Stimulated activated CD8-positive, alpha-beta memory T cell treated with anti-CD3 and anti-CD28 coated beads, Interleukin-12 subunit alpha, Interleukin-12 subunit beta, amount 100 ng/mL, for 1 hour (primary cell): ENCODE measurements at places on chromosomes 6 and 20.

DNA sequence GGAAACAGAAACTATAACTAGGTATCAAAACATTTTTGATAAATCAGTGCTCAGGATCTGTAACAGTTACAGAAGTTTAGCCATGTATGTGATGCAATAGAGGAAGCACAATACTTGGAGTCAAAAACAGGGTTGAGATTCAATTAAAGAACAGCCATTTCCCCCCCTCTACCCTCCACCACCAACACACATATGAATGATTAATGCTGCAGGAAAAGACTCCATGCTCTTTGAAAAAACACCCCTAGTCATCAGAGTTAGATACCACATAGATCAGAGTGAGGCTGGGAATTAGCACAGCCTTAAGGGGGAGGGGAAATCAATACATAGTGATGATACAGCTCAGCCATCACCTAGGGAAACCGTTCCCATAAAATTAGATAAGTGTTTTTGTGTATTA is 108.9 kb upstream of the EMILIN3 start:
- no peak for DNase-seq

DNA sequence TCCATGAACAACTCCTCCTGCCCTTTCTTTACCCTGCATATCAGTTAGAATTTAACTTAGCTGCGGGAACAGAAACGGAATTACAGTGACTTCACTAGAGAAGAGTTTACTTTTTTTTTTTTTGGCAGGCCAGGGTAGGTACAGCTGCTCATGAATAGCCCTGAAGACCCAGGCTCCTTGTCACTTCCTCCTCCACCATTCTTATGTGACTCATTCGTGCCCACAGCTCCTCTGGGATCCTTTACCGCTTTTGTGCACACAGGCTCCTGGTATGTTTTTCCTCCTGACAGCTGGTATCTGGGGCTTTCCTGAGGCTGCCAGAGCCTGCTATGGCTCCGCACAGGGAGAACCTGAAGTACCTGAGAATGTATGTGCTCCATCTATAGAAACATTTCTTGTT is 3.9 kb upstream of the KCNS1 start:
- no peak for DNase-seq

- DNase-seq, result no peak
These were observed 123.4 kb downstream of the FLRT3 start for GRCh38 chr20:14214046-14214445.

DNA sequence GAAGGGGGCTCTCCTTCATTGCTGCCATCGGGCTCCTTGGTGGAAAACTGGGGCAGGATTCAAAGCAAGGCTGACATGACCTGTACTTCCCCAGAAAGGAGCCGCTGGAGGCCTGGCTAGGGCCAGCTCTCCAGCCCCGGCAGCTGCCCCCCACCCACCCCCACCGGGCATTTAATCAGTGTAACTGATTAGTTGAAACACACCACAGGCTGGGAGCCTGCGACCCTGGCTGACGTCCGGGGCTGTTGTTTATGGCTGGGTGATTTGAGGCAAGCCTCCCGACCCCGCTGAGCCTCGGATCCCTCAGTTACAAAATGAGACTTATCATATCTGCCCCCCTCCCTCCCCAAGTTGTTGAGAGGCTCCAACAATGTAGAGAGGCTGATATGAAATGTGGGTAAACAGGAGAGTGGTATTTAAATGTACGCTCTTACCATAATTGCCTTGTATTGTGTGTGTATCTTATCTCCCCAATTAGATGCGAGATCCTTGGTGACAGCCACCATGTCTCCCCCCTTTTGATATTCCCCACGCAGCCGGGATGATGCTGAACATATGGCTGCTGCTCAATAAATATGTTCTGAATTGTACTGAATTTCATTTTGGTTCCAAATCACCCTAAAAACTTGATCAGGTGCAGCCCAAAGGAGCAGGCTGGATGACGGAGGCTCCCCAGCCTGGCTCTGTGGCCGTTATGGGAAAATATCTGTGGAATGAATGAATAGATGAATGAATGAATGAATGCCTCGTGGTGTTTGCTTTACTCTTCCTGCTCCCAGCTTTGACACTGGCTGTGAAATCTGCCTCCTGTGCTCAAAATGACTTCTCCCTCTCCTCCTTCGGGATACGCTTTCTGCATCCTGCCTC is 31.8 kb upstream of the APCDD1L start:
- no peak for DNase-seq

GRCh38 chr6:109381061-109381746 is 1.1 kb downstream of the CD164 start:
- DNase-seq, result no peak

DNA sequence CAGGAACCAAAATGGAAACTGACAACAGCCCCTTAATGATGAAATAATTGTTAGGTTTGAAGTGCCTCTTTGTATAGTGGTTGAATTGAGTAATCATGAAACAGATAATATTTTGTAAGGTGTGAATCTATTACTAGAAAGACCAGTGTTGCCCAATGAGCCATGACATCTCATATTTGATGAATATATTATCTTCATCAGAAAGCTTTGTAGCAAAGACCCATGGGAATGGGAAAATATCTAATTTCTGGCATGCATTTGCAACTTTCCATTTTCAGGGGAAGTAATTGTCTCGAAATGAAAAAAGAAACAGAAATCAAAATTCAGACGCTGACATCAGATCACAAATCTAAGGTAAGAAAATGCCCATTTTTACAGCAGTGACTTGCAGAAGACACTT is 57.3 kb upstream of the LAMP5 start:
- DNase-seq, result no peak

DNA sequence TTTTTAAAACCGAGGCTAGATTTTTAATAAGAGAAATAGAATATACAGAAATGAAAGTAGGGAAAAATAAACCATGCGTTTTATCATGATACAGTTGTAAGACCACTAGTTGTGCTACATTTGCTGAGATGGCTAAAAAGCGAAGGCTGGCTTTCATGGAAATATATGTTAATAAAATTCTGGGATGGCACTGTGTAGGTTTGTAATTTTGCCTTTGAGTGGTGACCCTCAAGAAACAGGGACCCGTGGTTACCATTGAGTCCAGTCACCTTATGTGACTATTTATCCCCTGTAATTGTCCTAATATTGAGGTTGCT is 233.8 kb downstream of the ARHGAP18 start:
- no peak for DNase-seq

- no peak for DNase-seq
These were observed 22.8 kb downstream of the ECT2L start for GRCh38 chr6:138818496-138819194.

DNA sequence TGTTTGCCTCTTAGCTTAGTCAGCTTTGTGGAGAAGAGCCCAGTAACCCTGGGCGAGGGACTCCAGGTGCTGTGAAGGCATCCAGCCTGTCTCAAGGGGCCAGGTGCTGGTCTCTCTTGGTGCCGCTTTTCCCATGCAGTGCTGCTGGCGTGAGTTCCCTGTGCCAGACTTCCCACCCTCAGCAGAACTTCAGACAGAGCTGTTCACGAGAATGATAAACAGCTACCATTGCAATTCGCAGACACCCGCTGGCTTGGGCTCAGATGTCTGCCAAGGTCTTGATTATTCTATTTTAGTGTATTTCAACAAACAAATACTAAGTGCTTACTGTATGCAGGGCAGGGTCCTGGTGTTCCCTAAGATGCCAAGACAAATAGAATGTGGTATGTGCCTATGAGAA is 57.7 kb downstream of the RNF217 start:
- no peak for DNase-seq

DNA sequence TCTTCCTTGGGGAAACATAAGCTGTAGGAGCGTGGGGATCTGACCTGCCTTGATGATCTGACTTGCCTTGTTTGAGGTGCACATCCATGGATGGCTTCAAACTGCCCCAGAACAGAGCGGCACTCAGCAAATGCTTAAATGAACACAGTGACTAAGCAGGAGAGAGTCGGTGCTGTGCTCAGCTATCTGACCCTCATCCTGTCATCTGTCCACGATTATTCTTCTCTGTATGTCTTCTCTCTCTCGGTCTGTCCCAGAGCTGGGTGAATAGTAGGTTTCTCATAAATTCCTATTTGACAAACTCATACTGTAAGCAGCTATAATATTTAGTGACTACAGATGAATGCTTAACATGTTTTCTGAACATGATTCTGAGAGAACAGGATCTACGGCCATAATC is 37.3 kb downstream of the TRAM2 start:
- DNase-seq, result no peak

DNA sequence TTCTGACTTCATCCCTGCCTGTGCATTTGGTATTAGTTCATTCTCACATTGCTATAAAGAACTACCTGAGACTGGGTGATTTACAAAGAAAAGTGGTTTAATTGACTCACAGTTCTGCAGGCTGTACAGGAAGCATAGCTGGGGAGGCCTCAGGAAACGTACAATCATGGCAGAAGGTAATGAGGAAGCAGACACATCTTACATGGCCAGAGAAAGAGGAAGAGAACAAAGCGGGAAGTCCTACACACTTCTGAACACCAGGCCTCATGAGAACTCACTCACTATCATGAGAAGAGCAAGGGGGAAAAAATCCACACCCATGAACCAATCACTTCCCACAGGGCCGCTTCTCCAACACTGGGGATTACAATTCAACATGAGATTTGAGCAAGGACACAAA is 303.9 kb downstream of the CBLN4 start:
- no peak for DNase-seq

DNA sequence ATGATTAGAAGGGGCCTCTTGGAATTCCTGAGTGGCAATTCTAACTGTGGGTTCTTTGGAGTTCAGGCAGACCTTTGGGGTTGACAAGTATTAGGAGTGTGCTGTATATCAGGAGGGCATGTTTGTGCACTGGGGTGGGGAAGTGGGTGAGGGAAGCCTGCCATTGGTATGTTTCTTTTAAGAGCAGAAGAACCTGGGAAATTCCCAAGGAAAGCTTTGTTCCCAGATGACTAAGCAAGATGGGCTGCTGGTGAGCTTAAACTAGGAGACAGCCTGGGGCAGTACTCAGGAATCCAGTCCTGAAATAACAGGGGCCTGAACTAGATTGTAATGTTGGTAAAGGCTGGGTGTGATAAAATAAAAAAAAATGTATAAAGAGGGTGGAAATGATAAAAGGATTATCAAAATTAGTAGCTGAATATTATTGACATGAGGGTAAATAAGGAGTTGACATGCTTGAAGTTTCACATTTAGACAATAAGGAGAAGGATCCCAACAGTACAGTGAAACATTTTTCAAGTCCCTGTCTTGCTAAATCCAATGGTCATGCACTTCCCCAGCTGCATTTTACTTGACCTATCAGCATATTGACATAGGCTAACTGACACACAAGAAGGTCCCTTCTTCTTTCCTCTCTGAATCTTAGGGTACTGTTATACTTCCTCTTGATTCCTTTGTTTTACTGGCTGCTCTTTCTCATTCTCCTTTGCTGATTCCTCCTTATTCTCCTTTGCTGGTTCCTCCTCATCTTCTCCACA is 18.4 kb upstream of the IFNGR1 start:
- no peak for DNase-seq

GRCh38 chr20:40449974-40450616 is 238.9 kb downstream of the MAFB start:
- DNase-seq, result no peak

GRCh38 chr6:79913369-79913768 is 34.0 kb downstream of the ELOVL4 start:
- DNase-seq, result no peak

DNA sequence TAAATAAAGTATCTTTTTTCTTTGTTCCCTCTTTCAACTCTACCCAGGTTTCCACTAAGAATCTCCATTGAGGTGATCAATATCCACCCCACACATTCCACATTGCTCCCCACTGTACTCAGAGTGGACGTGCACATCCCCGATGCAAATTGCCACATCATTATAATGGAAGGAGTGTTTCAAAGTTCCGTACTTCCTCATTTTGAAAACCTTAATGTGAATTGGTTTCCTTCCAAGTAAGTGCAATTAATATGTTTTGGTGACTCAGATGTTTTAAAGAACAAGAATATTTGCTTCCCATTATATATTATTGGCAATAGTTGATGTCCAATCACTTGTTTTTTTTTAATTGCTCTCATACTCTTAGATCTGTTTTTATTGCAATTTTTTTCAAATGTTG is 463.6 kb downstream of the HACE1 start:
- no peak for DNase-seq

- no peak for DNase-seq
These were observed 2.7 kb upstream of the DTD1 start for GRCh38 chr20:18585134-18585533.

DNA sequence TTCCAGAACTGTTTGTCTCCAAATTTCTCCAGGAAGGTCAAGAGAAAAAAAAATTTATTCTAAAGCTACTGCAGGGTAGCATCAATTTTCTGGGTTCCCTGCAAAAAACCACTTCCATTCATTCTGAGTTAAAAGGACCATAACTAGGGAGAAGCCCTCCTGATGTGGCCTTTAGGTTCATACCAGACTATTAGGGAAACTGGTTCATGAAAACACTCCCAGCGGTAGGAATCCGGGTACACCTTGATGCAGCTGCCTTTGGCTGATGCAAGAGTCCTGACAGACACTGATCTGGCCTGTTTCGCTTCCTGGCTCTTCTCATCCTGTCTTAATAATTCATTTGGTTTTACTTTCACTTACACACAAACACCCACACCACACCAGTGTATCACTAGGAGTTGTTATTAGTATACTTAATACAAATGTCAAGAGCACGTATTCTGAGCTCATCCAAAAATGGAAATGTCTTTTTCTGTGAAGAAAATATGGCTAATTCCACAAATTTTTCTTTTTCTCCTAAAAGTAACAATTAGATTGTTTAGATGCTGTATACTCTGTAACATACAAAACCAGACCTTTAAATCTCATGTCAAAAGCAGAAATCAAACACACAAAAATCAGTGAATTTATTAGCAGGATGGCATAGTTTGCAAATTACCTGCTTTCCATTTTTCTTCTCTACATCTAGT is 38.4 kb upstream of the ARHGAP18 start:
- peak; percentile 31 for DNase-seq

GRCh38 chr6:108884211-108885059 is 36.2 kb downstream of the ARMC2 start:
- DNase-seq, result no peak

DNA sequence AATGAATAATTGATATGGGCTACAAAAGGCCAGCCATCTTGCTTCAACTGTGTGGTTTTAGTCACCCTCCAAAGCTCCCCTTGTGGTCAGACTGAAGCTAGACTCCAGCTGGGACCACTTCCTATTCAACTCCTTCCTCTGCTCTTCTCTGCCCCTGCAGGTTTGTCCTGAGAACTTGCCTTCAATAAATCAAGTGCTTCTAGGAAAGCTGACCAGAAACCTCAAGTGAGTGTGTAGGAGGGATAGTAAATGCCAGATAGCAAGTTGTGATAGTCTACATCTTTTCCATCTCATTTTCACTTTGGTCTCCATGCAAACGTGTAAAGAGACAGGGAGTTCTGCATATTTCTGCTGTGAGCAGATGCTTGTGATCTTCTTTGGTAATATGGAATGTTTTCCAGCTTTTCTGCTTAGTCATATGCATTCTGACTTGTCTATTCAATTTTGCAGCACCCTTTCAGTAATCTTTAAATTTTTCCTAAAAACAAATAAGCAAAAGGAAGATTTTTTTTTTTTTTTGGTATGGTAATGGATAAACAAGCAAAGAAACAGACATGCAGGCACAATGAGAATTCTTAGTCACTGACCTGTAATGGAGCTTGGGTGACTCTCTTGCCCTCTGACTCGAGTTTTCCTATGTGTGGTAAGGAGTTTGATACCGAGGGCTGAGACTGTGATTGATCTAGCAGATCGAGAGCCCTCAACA is 201.3 kb upstream of the BTBD3 start:
- DNase-seq, result no peak
